ENCODE measurements at places on chromosomes 7 and 10.

DNA sequence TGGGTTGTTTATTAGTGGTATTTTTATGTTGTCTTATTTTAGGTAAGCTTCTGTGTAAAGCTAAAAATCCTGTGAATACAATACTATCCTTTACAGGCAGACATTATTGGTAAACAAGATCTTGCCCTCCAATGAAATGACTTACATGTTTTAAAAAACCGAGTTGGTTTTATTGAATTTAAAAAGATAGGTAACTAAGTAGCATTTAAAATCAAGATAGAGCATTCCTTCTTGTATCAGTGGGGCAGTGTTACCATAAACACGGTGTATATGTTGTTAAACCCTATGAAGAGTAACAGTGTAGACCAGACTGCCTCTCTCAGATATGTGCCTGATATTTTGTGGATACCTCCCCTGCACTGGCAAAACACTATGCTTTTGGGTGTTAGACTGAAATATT lies 81.0 kb downstream of the SNX10 start:
- no peak for DNase-seq

GRCh38 chr7:25105911-25106310 lies 19.1 kb downstream of the CYCS start:
- no peak for DNase-seq

- no peak for DNase-seq
Measured at GRCh38 chr7:155329225-155329624, 31.5 kb downstream of the INSIG1 start.

DNA sequence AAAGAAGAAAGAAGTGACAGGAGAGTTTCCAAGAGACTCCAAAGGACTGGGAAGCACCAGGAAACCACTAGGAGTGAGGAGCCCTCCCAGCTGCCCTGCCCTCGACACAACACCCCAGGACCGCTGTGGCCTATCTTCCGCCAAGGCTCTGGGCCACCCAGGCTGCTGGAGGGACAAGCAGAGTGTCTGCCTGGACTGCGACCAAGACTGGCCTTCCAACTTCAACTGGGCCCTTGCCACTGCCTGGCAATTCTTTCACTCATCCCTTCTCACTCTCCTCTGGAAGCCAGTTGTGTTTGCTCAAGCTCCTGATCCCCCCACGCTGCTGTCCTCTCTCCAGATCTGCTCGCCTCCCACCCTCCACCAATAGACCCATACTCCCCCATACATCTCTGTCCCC lies 10.2 kb downstream of the KIAA1549 start:
- DNase-seq, result no peak

DNA sequence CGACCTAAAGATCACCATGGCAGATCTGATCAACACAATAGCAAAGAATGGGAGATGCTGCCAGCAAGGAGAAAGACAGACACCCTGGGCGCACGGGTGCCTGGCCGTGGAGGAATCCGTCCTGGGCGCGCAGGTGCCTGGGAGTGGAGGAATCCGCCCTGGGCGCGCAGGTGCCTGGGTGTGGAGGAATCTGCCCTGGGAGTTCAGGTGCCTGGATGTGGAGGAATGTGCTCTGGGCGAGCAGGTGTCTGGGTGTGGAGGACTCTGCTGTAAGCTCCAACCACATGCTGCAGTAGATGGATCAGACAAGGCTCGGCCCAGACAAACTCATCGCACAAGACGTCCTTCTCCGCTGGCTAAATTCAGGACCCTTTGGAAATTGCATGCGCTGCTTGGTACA lies 346.3 kb upstream of the ADARB2 start:
- no peak for DNase-seq

DNA sequence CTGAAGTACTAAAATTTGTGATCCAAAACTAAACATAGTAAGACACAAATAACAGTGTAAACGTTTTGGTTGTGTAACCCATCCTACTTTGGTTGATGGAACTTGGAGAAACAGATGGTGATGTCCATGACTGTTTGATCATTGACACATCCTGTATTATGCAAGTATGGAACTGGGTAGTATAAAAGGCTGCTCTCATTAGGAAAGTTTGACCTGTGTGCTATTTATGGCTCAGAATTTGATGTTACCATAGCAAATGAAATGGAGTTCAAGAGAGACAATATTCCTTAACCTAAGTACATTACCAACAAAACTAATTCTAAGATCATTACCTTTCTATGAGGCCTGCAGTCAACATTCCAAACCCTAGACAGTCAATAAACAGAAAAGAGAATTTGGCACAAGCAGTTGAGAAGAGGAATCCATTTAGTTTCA lies 39.9 kb downstream of the DKK1 start:
- no peak for DNase-seq

GRCh38 chr7:19017374-19017773 lies 100.1 kb downstream of the TWIST1 start:
- DNase-seq, result no peak

DNA sequence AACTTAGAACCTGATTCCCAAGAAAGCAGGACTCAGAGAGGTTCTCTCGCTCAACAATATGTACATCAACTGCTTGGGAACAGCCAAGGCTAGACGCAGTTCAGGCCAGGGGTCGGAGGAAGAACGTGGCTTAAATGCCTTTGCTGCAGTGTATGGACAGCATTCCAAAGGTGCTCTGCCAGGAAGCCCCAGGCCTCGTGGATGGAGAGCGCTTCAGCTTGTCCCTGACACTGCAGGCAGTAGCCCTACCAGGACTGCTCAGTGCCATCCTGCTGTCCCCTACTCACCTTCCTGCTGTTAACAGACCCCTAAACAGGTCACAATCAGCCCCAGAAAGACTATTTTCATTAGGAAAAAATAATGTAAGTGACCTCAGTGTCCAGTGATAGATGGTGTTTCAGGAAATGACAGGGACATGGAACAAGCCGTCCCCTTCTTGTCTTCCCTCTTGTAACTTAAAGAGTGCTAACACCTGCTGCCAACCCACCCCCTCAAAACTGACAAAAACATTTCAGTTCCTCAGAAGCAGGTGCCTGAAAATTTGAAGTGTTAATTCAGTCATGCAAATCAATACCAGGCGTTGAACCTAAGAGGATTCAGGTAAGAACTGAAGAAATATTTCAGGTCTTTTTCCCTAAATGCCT lies 16.5 kb downstream of the CREB3L2 start:
- DNase-seq, result no peak

- DNase-seq, result no peak
Measured at GRCh38 chr7:108326938-108327337, 129.3 kb downstream of the NRCAM start.

DNA sequence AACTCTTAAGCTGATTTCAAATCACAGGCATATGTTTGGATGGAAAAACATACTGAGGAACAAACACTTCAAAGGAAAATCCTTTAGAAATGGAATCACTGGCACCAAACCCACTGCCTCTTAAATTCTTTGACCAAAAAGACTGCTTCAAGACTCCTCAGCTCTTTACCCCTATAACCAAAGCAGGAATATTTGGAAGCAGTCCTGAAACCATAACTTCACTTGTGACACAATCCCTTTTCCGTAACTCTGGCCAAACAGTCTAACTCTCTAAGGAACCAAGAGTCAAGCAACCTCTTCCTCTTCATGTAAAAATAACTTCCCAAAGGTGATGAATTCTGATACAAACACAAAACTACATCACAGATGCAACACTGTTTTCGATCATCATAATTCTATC lies 104.3 kb downstream of the MTERF1 start:
- DNase-seq, result no peak

DNA sequence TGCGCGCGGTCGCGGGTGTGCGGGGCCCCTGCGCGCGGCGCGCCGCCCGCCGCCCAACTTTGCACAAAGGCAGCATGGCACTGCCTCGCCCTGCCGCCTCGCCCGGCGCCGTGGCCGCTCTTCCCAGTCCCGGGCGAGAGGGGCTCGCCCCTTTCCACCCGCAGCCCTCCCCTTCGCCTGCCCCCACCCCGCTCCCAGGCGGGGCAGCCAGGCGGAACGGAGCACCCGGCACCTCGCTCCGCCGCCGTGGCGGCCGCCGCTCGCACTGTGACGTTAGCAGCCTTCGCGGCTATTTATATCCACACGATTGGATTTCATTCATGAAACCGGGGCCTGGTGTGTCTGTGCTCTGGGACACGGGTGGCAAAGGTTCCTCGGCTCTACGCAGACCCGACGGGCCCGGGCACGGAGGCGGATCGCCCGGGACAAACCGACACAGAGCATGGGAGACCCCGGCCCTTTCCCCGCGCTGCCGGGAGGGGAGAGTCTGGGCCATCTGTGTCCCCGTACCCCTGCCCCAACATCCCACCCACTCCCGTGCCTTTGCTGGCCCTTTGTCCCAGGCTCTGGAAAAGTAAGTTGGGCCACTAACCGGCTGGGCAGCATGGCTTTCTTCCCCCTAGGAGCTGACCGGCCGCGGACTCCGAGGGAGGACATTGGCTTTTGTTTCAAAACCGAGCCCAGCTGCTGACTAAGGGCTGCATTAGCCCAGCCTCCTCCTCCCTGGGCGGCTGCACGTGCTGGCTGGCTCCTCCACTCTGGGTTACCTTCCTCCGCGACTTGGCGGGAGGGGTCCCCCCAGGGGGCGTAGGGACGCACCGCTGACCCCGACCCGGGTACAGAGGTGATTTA lies at the start of gene RHOBTB1:
Gene RHOBTB1, minus strand, starts transcription at position 128 of the 852 bp plus-strand sequence. CDS start 32,643 bp downstream, outside the sequence.
- DNase-seq, result no peak

- DNase-seq, result no peak
Measured at GRCh38 chr7:749140-749551, 22.1 kb upstream of the PRKAR1B start.

GRCh38 chr7:129773328-129773731 lies 161.8 kb downstream of the NRF1 start:
- DNase-seq, result no peak

- no peak for DNase-seq
Measured at GRCh38 chr10:92640107-92640506, 47.2 kb downstream of the KIF11 start.

DNA sequence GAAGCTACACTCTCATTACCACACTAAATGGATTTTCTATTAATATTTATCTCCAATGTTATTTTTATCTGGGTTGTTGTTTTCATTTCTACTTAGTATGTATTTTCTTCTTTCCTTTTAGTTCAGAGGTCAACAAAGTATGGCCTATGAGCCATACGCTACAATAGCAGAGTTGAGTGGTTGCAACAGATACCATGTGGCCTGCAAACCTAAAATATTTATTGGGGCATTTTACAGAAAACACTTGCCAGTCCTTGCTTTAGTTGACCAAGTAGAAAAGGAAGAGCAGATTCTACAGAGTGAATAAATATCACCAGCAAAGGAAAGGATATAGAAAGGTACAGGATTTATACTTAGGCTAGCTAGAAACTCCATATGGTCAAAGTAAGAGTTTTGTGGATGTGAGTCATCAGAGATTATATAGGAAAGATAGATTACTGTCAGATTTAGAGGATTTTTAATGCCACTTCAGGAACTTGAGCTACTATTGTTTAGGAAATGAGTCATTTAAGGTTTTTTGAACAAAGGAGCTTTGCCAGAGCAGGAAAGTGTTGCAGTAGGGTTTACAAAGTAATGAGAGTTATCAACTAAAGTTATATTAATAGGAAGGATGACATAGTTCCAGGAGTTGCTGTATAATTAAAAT lies 323.3 kb upstream of the KAT6B start:
- DNase-seq, result no peak
